ENCODE measurements at places on chromosomes 3 and 15. TPM values are rescaled to one million over a fixed set of nuclear protein-coding genes. Genes with fewer than 3 reads are reported as not detected.

The SPATA12 gene
- total RNA-seq, result 0.28 TPM

DNA sequence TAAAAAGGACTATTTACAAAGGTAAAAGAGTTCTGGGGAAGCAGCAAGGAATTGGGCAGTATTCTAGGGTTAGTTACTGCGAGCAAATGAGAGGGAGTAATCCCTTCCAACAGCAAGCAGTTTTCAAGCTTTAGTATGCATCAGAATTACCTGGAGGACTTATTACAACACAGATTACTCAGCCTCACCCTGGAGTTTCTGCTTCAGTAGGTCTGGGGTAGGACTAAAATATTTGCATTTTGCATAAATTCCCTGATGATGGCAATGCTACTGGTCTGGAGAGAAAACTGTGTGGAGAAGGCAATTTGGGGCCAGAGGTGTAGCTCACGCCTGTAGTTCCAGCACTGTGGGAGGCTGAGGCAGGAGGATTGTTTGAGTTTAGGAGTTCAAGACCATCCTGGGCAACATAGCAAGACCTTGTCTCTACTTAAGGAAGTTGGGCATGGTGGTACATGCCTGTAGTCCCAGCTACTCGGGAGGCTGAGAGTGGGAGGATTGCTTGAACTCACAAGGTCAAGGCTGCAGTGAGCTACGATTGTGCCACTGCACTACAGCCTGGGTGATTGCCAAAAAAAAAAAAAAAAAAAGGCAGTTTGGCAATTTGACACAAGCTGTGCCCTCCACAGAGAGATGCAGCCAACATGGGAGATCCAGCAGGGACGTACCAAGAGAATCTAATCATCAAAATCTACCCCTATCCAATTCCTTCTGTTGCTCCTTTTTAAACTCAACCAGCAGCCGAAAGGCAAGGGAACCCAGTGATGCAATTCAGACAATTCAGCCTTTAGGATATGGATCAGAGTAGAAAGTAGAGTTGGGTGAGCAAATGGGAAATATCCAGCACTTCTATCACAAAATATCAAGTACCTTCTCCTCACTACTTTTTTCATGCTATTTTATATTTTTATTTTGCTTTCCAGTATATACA lies 27.1 kb upstream of the AP4E1 start:
- no peak for DNase-seq

- no peak for DNase-seq
Observed at GRCh38 chr15:63462088-63462487, 42.3 kb upstream of the USP3 start.

DNA sequence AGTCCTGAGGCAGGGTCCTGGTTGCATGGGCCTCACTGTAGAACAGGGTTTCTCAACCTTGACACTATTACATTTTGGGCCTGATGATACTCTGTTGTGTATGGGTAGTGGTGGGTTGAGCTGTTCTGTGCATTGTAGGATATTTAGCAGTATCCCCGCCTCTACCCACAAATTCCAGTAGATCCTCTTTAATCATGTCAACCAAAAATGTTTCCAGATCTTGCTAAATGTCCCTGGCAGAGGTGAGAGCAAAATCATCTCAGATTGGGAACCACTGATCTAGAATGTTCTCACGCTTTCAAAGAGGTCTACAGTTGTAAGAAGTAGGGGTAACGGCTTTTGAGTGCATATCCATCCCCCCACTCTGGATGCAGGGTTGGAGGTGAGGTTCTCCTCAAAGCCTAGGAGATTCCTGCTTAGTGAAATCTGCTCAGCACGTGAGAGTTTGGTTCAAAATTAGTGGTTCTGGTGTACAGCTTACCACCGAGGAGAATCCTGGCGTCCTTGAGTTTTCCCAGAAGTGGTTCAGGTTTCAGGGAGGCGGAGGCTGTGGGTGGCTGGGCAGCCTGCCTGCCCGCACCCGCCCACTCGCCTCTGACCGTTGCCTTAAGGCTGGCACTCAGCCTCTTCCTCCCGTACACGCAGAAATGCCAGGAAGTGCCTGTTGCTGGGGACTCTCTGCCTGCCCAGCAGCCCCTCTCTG lies 5.3 kb downstream of the ACVR2B start:
- DNase-seq, result peak; percentile 72

DNA sequence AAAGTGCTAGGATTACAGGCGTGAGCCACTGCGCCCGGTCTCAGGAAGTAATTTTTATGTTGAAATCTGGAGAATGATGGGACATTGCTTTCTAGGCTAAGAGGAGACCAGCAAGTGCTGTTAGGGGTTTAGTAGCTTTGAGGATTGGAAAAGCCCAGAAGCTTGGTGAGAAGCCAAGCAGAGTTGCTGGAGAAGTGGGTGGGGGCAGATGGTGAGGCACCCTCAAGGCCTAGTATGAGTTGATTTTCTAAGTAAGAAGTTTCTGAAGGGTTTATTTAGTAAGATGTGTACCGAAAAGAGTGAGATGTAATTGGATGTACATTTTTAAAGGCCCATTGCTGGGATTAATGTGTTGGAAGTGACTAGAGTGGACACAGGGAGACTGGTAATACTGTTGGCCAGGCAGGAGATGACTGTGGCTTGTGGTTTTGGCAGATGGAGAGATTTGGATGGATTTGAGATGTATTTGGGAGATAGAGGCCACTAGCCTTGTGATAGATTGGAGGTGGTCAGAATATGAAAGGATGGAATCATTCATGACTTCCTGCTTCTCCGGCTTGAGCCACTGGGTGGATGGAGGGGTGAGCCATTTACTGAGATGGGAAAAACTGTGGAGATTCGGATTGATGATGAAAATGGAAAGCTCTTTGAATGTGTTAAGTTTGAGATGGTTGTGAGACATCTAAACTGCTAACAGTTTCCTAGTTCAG lies 2.3 kb downstream of the LRRC28 start:
- no peak for DNase-seq

DNA sequence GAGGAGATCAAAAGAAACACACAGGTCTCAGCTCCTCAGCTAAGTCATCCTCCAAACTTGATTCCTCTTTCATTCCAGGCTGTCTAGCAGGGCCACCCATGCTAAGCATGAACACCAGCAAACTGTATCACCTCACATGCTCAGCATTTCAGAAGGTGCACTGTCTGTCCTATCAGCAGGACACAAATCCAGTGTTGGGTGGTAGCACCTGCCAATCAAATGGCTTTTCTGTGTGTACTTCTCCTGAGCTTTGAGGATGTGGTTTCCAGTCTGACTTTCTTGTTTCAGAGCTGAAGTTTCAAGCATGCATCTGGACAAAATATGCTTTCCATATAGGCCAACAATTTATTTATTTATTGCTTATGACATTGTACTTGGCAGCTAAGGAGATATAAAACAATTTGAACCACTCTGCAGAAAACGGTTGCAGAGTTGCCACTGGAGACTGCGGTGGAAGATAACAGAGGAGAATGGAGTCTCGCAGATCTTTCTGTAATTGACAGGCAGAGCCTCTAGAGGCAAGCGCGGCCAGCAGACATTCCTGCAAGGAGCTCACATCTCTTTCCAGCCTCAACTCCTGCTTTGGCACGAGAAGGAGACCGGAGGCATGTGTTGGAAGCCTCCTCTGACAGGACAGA lies 167.1 kb upstream of the WNT5A start:
- no peak for DNase-seq

- no peak for DNase-seq
Observed at GRCh38 chr3:66039590-66039887, 821 bp upstream of the MAGI1 start.

DNA sequence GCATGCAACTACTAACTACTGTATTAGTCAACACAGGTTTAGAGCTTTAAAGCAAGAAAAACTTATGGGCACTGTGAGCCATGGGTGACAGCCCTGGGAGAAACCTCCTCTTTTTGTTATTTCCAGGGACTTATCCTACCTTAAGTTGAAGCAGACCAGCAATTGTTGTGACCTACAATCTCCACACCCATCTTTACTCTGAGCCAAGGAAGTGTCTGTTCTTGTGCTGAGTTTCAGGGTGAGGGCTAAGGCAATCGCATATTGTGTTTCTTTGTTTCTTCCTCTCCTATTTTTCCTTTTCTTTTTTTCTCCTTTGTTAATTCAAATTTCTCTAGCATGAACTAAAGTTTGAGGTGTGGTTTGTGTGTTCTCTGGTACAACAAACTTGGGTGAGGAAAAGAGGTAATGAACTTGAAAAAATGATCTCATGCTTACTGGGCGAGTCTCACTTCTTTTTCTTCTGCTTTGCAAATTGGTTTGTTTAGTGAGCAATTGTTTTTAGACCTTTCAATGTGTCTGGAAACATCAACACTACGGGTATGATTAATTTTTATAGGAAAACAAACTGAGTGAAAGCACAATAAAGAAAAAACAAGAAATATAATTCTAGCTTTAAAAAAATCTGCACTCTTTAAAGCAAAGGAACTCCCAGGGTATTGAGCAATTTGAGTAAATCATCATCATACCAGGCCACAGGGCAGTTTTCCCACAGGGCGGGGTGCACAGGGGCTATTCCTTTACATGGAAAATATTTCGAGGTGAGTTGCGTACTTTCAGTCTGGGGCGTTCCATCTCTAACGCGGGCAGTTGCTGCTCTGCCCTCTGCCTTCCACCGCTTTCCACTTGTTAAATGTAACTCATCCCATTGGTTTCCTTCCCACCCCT lies 2.7 kb downstream of the UPK1B start:
- no peak for DNase-seq

DNA sequence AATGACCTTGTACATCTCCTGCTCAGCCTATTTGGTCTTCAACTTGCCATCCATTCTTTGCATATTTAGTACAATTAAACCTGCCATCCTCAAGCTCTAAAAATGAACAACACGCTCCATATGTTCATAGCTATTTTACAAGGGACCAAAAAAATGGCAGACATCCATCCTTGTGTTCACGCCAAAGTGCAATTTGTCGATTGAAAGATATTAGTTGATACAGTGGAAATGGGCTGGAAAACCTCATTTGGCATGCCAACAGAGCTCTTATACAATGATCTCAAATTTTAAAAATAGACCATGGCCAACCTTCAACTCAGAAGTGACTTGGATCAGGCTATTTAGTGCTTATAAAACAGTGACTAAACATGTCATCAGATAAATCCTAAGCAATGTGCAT lies 413.6 kb upstream of the ARL6 start:
- DNase-seq, result no peak

DNA sequence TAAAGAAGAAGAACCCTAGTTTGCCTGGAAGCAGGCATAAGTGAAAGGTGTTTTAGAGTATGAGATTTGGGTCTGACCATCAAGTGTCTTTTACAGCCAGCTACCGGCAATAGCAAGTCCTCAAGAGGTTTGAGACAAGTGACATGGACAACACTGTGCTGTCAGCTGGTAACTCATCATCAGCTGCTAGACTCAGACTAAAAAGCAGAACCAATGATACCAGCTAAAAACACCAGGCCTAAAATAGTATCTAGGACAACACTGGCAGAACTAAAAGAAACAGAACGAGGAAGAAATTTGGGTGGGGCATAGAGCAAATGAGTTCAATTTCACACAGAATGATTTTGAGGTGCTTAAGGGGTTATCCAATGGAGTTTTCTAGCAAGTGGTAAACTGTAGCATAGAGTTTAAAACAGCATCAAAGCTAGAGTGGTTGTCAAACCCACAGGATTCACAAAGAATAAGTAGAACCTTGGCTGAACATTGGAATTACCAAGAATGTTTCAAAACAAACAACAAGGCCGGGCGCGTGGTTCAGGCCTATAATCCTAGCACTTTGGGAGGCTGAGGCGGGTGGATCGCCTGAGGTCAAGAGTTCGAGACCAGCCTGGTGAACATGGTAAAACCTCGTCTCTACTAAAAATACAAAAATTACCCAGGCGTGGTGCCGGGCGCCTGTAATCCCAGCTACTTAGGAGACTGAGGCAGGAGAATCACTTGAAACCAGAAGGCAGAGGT lies 3.9 kb downstream of the CIAO2A start:
- no peak for DNase-seq

DNA sequence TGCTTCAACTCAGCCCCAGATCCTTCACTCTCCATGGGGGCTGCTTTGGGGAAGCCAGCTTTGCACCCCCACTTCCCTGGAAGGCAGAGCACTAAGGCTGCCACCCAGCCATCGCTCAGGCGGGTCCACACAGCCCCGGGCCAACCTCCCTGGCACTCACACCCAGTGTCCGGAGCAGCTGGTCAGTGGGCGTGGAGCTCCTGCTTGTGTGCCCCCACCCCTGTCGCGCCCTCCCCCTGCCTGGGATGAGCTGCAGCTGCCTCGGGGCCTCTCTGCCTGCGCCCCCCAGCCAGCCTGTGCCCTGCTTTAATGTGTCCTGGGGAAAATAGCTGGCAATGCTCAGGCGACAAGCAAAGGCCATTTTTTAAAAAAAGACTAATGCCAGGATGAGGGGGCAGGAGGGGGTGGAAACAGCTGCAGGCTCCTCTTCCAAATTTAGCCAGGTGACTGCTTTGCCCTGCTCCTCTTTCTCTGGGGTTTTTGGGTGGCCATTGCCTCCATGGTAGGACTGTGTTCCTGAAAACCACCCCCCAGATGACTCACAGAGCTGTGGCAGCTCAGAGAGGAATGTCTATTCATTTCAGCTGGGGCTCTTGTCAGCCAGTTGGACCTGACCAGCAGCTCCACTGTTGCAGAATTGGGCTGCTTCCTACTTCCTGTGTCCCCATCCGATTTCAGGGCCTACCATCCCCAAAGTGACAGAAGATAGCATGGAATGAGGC lies 65.0 kb downstream of the CEMIP start:
- DNase-seq, result no peak

DNA sequence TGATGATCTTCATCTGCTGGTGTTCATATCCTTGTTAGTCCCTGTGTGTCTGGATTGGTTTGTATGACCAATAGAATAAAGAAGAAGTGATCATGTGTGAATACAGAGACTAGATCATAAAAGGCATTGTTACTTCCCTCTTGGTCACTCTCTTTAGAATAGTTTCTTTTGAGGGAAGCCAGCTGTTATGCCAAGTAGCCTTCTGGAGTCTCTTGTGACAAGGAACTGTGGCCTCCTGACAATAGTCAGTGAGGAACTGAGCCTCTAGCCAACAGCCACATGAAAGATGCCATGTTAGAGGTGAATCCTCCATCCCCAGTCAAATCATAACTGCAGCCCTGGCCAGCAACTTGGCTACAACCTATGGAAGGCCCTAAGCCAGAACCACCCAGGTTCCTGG lies 63.0 kb upstream of the SMAD3 start:
- DNase-seq, result no peak

DNA sequence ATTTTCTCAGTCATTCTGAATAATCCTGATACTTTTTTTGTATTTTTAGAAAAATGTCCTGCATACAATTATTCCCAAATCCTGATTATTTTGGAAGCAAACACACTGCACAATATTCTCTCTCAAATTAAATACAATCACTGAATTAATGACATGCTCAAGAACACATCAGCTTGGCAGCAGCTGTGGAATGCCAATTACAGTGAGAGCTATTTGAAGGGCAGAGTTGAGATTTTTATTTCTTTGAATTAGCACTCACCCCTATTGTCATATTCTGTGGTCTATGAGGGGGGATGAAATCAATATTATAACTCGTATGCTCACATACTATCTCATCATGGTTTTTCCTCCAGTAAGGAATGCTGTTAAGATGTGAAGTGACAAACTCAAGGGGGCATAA lies 312.2 kb downstream of the CNTN3 start:
- no peak for DNase-seq

DNA sequence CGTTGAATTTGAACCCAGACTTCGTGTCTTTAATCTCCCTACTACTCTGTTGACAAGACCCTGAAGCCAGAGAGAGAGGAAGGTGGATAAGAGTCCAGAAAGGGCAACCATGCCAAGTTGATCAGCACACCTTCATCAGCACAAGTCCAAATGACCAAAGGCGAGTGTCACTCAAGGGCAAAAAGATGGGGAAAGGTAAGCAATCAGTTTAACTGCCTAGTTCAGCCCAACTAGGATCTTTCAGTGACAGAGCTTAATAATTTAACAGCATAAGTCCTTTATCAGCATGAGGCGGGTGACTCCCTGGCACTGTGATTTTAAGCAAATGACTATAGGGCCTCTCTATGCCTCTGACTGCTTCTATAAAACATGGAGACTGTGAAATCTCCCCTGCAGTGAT lies 6.2 kb downstream of the SUCLG2 start:
- no peak for DNase-seq
